ENCODE measurements at places on chromosomes 2 and 18. TPM values are rescaled to one million over a fixed set of nuclear protein-coding genes. Genes with fewer than 3 reads are reported as not detected.

The HOXD10 gene
- polyA plus RNA-seq: 5.1 TPM

The SIX3 gene
- polyA plus RNA-seq: not detected

The CEBPZ gene
- polyA plus RNA-seq: 21.5 TPM

The CPLX4 gene
- not detected for polyA plus RNA-seq

The HOXD1 gene
- polyA plus RNA-seq: not detected

The POLE4 gene
- polyA plus RNA-seq: 160 TPM

The MAP2 gene
- 5.8 TPM for polyA plus RNA-seq

The NBAS gene
- polyA plus RNA-seq: 18.5 TPM

The GALNT3 gene
- polyA plus RNA-seq: 15.8 TPM

The RGPD4 gene
- polyA plus RNA-seq: 0.02 TPM

The SCN2A gene
- 0.86 TPM for polyA plus RNA-seq

The OSBPL6 gene
- polyA plus RNA-seq: 2.5 TPM

The RGPD3 gene
- not detected for polyA plus RNA-seq

The FSIP2 gene
- 1.9 TPM for polyA plus RNA-seq

The GRB14 gene
- polyA plus RNA-seq: 6.4 TPM

The ARHGEF4 gene
- 17.3 TPM for polyA plus RNA-seq

The CDCA7 gene
- polyA plus RNA-seq: 4.9 TPM

The TTL gene
- polyA plus RNA-seq: 8.5 TPM

The PAX8 gene
- polyA plus RNA-seq: 0.16 TPM

The PAIP2B gene
- 2.6 TPM for polyA plus RNA-seq

The NTSR2 gene
- polyA plus RNA-seq: not detected

The DNER gene
- not detected for polyA plus RNA-seq

The RAB6C gene
- not detected for polyA plus RNA-seq

The FAP gene
- polyA plus RNA-seq: 40.4 TPM

The KATNAL2 gene
- 4.3 TPM for polyA plus RNA-seq

Data from hepatocyte (in vitro differentiated cells).